Midbrain (tissue), 1 donor: ENCODE measurements at places on chromosomes 5 and 9.

GRCh38 chr9:77729177-77729576 lies 81.1 kb upstream of the GNA14 start:
- DNase-seq = no peak

GRCh38 chr9:38277601-38278200 lies 114.8 kb upstream of the ALDH1B1 start:
- no peak for DNase-seq

- peak; percentile 54 for DNase-seq
These were observed 705 bp downstream of the PWWP2A start for GRCh38 chr5:160118349-160119141.

GRCh38 chr5:173916233-173916632 lies 28.1 kb downstream of the CPEB4 start:
- DNase-seq = no peak

- no peak for DNase-seq
These were observed 97.9 kb downstream of the PLCXD3 start for GRCh38 chr5:41412496-41412895.

GRCh38 chr5:139982157-139982974 lies 60.7 kb downstream of the NRG2 start:
- peak; percentile 24 for DNase-seq

DNA sequence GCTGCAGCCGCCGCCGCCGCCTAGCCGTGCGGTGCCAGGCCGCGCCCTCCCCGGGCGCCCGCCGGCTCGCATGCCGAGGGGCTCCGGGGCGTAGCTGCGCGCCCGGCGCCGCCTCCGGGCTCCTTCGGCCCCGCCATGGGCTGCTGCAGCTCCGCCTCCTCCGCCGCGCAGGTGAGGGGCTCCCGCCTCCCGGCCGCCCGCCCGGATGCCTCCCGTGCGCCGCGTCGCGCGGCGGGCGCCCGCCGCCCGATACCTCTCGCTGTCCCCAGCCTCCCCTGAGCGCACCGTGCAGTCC lies 230 bp downstream of the SLC44A1 start:
- DNase-seq = no peak

- no peak for DNase-seq
These were observed 480.7 kb downstream of the CSNK1G3 start for GRCh38 chr5:123992641-123993040.

GRCh38 chr9:116236979-116237378 lies 83.4 kb downstream of the PAPPA start:
- DNase-seq = no peak

- DNase-seq = no peak
These were observed 21.2 kb downstream of the MAST4 start for GRCh38 chr5:66617226-66617861.

DNA sequence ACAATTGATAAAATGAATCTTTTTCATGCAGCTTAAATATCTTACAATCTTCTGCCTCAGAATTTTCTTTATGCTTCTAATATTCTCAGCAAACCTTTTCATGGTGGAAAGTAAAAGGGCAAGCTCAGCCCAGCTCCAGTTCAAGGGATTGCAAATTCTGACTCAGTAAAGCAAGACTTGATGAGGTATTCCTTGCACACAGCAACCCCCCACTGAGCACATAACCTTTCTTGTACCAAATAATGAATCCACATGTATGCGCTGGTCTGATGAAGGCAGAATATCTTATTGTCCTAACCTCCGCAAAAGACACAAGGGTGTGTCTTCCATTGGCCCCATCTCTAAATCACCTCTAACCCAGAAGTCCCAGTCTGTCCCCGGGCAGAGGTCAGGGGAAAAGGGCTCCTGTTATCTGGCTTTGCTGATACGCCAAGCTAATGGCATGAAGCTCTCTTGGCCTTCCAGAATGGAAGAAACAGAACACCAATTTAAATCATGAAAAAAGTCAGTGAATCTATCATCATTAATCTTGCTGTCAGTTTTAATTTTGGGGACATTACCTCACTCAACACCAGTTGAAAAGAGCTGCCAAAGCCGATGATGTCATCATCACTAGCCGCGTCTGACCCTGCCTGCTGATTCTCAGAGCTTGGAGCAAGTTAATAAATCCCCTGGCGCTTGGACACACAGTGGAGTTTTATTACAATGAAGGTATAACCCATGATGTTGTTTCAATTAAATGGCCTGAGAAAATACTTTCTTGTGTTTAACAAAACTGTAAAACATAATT lies 592.5 kb upstream of the CLINT1 start:
- no peak for DNase-seq

DNA sequence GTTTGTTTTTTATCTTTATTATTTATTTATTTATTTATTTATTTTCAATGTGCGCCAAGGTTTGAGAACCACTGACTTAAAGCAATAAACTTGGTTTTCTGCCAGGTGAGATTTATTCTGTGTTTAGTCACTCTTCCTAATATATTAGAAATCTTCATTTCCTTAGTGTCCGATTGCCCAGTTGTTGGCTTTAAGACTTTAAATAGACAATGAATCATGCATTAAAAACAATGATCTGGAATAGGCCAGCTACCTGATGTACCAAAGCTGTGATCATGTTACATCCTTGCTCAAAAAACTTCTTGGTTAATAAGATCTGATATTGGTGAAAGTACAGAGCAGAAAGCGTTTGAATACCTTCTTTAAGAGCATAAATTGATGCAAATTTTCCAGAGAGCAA lies 52.1 kb upstream of the ERBIN start:
- DNase-seq = no peak

DNA sequence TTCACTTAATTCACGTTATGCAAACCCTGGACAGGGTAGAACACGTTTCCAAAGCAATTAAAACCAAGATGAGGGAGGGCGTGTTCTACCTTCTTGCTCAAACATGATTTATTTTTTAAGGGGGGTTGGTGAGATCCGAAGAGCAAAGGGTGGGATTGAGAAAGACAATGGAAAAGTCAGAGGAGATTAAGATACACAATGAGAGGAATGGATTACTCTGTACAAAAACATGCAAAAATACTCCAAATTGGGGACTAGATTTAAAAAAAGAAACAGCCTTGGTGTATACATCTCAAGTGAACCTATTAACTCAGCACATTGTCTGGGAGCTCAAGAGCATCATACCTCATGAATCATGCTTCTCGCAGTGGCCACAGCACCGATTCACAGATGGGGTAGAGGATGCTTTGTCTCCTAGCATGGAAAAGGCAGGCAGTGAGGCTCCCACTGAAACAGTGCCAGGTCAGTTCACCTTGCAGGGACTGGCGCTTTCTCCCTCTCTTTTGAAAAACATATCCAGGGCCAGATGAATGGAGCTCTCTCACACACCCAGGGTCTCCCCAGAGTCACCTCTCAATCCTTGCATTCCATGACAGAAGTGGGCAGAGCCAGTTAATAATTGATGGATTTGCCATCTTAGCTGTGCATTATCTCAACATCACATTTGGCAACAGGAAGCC lies 459.7 kb downstream of the BNC2 start:
- DNase-seq = no peak

GRCh38 chr5:112548246-112548881 lies 129.3 kb upstream of the EPB41L4A start:
- no peak for DNase-seq

- no peak for DNase-seq
These were observed 81.2 kb downstream of the OTULIN start for GRCh38 chr5:14745753-14746152.

DNA sequence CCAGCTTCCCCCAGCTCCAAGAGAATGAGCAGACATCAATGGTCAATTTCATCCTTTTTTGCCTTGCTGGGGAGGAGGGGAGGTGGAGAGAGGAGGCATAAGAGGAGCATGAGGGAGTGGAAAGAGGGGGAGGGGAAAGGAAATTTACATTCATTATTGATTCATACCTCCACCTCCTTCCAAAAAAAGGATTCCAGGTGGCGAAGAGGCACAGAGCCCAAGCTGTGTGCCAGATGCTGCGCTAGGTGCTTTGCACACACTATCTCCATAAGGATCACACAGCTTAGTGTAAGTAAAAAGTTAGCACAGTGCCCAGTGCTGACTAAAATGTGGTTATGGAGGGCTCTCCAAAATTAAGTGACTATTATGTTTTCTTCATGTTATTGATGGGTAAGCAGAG lies 11.0 kb downstream of the ASTN2 start:
- DNase-seq = no peak

DNA sequence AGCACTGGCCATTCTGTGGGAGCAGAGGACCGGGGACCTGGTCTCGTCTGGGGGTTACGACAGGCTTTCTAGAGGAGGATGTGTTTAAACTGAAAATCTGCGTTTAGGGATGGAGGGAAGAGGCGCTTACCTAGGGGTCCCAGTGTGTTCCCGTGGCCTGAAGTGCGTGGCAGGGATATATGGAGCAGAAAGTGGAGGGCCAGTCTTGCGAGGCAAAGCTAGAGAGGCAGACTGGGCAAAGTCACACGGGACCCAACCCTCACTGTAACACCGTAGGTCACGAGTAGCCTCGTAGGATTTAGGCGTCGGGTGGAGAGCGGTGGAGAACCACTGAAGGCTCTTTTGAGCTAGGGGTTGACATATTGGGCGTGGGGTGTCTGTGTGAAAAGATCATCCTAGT lies 32.8 kb upstream of the POMT1 start:
- DNase-seq = no peak

DNA sequence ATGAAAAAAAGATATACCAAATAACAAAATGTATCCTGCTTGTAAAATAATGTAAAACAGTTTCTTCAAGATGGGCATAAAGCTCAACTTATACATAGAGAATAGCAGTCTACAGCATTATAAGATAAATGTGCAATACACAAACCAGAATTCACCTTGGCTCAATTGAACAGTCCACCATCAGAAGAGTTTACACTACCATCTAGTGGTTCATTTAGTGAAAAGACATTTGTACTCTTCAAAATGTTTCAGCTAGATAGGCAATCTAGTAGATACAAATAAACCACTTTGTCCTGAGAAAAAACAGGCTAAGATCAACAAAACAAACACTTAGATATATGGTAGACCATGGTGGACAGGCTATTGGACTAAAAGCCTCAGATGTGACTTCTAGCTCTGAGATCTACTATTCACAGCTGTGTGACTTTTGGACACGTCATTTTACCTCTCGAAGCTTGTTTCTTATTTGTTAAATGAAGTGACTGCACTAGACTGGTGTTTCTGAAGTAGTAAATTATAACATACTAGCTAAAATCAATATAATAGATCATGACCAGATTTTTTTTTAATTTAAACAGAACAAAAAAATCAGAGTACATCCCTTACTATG lies 22.1 kb upstream of the TPD52L3 start:
- DNase-seq = peak; percentile 51

DNA sequence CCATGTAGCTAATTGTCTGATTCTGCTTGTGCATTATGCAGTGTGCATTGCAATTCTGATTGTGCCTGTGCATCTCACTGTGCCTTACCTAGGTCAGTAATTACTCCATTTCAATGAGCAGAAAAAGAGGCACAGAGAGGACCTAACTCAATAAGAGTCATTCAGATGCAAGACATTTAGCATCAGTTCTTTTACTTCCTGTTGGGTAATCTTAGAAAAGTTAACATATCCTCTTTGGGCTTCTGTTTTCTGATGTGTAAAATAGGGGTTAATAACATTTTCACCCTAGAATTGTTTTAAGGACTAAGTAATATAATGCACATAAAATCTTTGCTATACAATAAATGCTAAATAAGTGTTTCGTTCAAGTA lies 7.0 kb upstream of the DCTN4 start:
- DNase-seq = no peak

GRCh38 chr9:78030553-78031443 lies 813 bp downstream of the GNAQ start:
- peak; percentile 61 for DNase-seq

GRCh38 chr9:133842721-133843227 lies 104.6 kb upstream of the SARDH start:
- no peak for DNase-seq
